Retina (tissue), 1 donor: ENCODE measurements at places on chromosomes 4 and X.
A peak's percentile ranks its signal among the peaks of the same experiment; 100 is the strongest.

- DNase-seq = no peak
Measured at GRCh38 chr4:168633496-168633895, 136.6 kb downstream of the PALLD start.

DNA sequence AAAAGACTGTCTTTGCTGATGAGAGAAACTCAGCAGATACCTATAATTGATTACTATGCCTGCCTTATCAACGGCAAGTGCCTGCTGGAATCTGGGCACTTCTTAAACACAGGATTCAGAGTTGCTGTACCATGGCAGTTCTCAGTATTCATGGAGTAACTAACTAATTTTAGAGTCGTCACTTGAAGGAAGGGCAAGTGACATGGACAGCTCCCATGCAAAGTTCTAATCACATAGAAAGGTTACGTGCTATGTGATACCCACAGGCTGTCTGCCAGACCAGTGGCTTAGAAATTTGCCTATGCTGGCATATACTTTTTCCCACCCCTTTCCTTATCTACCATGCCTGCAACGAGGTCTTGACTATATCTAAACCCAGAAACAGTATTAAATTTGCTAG is 931.1 kb upstream of the TENM3 start:
- DNase-seq = no peak

- no peak for DNase-seq
Measured at GRCh38 chrX:17553961-17554482, 179.0 kb downstream of the NHS start.

DNA sequence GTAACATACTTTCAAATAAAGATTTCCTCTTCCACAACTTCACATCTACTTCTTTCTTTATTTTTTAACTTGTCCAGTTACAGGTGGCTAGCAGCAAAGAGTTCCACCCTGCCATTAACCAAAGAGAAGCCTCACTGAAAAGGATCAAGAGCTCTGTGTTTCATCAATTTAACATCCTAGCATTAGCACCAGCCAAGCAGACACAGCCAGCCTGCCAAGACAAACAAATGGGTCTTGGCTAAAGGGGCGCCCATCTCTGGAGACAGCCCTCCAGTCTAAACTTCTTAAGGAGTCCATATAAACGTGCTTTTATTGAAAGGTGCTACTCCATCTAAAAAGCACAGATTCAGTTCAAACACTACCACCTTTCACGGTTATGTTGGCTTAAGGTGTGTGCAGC is 105.3 kb downstream of the ADAMTS3 start:
- DNase-seq = no peak

GRCh38 chr4:189869236-189869635 is 71.4 kb upstream of the FRG1 start:
- DNase-seq = no peak

GRCh38 chr4:101183666-101184373 is 163.5 kb downstream of the PPP3CA start:
- no peak for DNase-seq

DNA sequence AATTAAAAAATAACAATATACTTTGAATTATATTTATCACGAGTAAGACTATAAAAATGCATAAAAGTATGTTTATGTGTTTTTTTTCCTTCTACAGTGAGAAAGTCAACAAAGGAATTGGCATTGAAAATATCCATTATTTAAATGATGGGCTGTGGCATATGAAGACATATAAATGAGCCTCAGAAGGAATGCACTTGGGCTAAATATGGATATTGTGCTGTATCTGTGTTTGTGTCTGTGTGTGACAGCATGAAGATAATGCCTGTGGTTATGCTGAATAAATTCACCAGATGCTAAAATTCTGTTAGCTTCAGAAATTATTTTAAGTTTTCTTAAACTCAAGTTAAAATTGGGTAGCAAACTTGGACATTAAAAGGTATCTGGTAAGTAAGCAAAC is 8.2 kb downstream of the MCTS1 start:
- no peak for DNase-seq

GRCh38 chr4:168051526-168051925 is 40.8 kb upstream of the ANXA10 start:
- no peak for DNase-seq

GRCh38 chr4:118280501-118281218 is 72.1 kb downstream of the PRSS12 start:
- DNase-seq = peak; percentile 51

GRCh38 chrX:118562582-118563164 is 67.1 kb downstream of the DOCK11 start:
- DNase-seq = no peak

GRCh38 chr4:182604161-182604622 is 313.0 kb downstream of the DCTD start:
- no peak for DNase-seq

GRCh38 chr4:177582992-177583391 is 140.8 kb upstream of the AGA start:
- DNase-seq = no peak

GRCh38 chr4:81257816-81258215 is 42.8 kb upstream of the PRKG2 start:
- no peak for DNase-seq

DNA sequence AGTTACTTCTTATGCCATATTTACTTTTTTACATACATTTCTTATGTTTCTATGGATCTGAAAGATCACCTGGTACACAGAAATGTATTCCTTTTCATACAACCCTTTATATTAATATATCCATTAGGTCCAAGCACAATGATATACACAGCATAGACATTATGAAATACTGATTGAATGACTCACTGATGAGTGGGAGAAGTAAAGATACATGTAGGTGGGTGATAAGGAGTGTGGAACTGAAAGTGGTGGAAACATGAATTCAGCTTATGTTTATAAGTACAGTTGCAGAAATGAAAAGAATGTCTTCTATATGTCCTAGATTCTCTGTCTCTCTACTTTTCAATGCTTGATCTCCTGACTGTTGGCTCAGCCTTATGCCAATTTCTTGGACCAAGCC is 87.9 kb downstream of the YIPF7 start:
- DNase-seq = no peak

DNA sequence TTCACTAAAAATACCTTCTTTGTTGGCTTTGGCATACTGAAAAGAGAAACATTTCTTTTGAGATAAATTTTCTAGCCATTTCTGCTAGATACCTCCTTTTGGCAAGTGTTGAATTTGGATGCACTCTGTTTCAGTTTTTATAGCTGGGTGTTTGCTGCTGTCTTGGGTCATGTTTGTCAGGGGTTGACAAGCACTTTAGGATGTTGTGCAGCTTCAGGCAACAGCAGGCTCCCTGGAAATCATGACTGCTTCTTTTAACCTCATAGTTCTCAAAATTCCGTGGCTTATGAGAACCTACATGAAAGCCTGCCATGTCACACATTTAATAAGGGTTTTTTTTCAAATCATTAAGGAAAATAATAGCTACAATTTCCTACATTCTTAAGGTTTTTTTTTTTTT is 36.7 kb downstream of the CCSER1 start:
- no peak for DNase-seq

- no peak for DNase-seq
Measured at GRCh38 chrX:152991123-152991522, 2.8 kb downstream of the PNMA5 start.

GRCh38 chrX:136765821-136766356 is 14.8 kb downstream of the ARHGEF6 start:
- no peak for DNase-seq

- DNase-seq = no peak
Measured at GRCh38 chr4:62806816-62807215, 1602.4 kb downstream of the TECRL start.

- DNase-seq = no peak
Measured at GRCh38 chr4:38463268-38463958, 200.6 kb upstream of the KLF3 start.

DNA sequence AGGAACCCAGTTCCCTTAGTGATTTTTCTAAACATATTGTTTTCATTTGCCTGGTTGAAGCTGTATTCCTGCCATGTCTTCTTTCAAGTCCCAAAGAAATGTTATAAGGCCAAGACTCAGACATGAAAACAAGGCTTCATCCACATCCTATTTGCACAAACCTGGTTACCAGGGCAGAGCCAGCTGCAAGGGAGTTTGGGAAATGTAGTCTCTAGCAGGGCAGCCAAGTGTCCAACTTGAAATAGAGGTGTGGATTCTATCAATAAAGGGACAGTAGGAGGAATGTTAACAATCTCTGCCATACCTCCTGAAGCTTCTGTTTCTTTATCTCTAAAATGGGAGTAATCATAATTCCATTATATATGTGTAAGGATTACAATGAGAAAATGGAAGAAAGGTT is 56.6 kb downstream of the INTS12 start:
- no peak for DNase-seq

- no peak for DNase-seq
Measured at GRCh38 chr4:37892641-37893040, 1.8 kb downstream of the TBC1D1 start.

DNA sequence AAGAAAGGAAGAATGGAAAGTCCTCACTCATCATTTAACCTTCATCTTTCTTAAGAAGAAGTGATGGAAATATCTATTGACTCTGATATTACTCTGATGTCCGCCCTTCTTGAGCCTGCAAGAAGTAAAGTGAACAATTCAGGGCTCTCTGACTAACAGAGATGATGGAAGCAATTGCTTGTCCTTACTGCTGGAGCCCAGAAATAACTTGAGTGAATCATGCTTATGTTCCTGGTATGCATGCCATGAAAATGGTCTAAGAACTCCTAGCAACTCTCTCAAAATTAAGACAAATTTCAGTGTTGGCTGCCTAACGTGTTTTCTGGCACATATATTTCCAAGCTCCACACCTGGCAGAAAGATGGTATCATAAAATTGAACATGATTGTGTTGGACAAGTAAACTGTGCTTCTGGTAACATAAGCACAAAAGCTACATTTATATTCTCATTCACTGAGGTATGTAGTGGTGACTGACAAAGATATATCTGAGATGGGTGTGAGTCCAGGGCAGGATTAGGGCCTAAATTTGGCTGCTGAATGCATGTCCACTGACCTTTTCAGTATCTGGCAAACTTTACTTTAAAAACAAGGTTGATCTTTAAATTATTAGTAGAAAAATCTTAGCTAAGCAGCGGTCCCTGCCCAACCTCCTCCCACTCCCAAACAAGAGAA is 109.2 kb upstream of the OTUD4 start:
- no peak for DNase-seq

GRCh38 chr4:81350040-81350439 is 121.7 kb downstream of the RASGEF1B start:
- no peak for DNase-seq

DNA sequence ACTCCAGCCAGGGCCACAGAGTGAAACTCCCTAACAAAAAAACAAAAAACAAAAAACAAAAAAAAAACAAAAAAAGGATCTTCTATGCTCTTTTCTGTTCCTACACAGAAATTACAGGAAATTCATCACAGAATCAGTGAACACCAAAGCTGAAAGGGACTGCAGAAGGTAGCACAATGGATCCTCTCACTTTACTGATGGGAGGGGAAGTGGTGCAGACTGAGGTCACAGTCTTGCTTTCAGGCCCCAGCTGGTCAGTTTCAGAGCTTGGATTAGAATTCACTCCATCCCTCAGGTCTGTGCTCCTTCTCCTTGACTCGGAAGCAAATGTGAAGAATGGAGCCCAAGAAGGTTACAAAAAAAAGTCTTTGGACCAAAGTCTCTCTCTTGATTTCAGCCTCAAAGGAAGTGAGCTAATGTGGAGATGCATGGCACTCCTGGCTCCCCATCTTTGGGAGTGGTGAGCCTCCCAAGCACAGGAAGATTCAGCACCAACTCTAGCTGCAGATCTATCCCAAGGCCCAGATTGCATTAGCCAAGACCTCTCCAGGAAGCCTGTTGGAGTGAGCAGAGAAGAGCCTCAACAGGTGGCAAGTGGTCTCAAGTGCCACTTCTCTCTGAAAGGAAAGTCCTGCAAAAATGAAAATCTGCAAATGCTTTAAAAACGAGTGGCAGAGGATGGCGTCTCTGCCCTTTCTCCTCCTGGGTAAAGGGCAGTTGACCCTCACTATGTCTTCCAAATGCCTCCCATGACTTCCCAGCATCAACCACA is 176.0 kb downstream of the MAML3 start:
- no peak for DNase-seq

DNA sequence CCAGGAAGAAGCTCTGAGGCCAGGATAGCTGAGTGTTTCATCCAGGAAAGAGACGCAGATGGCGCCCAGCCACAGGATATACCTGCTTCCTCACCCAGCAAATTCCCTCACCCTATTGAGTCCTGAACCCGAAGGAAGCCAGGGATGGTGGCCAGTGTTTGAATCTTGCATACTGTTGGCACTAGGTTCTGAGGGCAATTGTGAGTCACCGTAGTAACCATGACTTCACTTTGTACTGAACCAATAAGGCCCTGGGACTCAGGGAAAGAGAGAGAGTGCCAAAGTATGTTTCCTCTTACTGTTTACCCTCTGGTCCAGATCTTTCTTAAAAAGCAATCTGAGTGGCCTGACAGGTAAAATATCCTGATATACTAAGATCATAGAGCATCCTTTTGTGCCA is 25.6 kb upstream of the SMIM10L2A start:
- no peak for DNase-seq

DNA sequence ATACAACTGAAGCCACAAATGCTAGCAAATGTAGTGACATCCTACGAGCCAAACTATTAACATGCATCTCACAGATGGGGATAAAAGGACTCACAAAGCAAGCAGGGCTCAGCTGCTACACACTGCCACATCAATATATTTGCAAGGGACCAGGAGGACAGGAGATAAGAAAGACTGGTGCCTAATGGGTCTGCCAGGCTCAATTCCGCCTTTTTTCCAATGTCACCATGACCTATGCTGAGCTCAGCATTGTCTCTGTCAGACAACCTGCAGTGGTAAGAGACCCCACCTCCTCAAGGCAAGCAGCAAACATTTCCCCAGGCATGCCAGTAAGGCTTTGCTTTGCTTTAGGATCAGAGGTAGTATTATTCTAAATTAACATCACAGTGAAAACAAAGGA is 435 bp downstream of the DCX start:
- DNase-seq = peak; percentile 39

- no peak for DNase-seq
Measured at GRCh38 chrX:77444545-77444944, 2.6 kb upstream of the FGF16 start.

DNA sequence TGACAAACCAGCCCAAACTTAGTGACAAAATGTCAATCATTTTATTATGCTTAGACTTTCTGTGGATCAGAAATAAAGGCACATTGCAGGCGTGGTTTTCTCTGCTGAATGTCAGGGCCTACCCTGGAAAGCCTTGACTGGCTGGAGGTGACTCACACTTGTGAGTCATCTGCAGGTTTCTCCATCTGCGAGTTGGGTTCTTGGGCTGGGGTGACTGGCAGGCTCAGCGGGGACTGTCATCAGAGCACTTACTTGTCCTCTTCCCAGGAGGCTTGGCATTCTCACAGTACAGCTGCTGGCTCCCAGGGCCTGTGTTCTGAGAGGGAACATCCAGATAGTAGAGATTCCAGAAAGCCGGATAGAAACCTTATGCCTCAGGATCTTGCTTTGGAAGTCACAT is 153.8 kb upstream of the AGA start:
- peak; percentile 8 for DNase-seq
